ENCODE measurements at places on chromosomes 2 and 18. TPM values are rescaled to one million over a fixed set of nuclear protein-coding genes. Genes with fewer than 3 reads are reported as not detected.

The ADRA2B gene
- total RNA-seq = 1.4 TPM

DNA sequence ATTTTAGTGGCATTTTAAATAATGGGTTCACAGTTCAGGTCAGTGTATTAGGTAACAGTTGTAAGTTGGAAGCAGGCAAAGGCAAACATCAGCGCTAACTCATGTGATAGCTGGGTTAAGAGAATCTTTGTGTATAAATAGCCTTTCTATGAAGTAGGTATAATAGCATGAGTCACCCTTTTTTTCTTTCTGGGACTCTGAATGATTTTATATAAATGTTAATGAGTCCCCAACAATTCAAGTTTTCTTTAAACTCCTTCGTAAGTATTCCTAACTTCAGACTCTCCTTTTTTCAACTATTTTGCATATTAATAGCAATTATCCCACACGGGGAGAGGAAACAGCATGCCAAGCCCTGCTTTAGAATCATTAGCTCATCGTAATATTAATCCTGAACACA is 384.3 kb downstream of the PIK3C3 start:
- no peaks in the 10 kb centered on the region for H3K4me1 ChIP-seq
- no peak overlapping the region for H3K27ac ChIP-seq
- H3K36me3 ChIP-seq = no peaks in the 10 kb centered on the region

DNA sequence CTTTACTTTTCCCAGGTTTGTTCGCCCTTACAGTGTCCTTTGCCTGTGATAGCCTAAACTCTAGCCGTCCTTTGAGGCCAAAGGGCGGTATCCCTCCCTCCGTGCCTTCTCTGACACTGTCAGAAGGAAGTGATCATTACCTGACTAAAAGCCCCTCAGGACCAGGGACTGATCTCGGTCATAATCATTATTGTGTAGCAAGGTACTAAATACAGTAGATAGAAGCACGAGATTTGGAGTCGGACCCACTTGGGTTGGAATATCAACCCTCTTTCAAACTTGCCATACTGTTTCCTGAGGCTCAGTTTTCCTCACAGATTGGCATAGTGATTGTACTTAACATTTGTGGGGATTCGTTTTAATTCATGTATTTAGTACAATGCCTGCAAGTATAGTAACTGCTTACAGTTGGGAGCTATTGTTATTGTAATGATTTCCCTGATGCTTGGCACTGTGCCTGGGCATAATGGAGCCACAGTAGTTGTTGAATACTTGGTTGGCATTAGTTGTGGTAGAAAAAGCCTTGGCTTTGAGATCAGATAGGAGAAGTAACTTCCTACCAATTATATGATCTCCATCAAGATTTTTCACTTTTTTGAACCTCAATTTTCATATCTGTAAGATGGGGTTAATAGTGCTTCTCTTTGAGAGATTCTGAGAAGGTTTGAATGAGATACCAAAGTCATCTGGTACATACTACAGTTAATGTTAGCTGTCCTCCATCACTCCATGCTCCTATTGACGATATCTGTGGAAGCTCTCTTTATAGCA is 836 bp downstream of the STK11IP start:
- no peaks in the 10 kb centered on the region for H3K27me3 ChIP-seq
- peaks cover 24% of the 10 kb centered on the region for H3K36me3 ChIP-seq
- peak overlapping the region; percentile 58 for H3K4me3 ChIP-seq
- no peak for DNase-seq
- peak overlapping the region; percentile 65 for H3K27ac ChIP-seq
- H3K4me1 ChIP-seq = peaks cover 15% of the 10 kb centered on the region

DNA sequence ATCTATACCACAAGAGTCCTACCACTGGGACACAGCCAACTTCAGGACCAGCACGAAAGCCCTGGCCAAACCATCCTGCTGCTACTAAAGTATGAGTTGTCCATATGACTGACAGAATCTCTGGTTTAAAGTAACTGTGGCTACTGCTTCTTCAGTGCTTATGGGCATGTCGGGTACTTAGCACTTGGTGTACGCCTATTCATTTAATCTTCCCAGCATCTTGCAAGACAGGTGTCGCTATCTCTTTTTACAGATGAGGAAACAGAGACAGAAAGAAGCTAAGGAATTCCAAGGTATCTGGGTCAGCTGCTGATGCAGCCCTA is 203.4 kb upstream of the ID2 start:
- peaks cover 13% of the 10 kb centered on the region for H3K4me1 ChIP-seq
- H3K36me3 ChIP-seq = no peaks in the 10 kb centered on the region
- peak; percentile 9 for DNase-seq
- H3K27ac ChIP-seq = peak overlapping the region; percentile 61

The DOCK10 gene
- 22.7 TPM for total RNA-seq

The ICA1L gene
- 4.2 TPM for total RNA-seq

The PMAIP1 gene
- 18.5 TPM for total RNA-seq

DNA sequence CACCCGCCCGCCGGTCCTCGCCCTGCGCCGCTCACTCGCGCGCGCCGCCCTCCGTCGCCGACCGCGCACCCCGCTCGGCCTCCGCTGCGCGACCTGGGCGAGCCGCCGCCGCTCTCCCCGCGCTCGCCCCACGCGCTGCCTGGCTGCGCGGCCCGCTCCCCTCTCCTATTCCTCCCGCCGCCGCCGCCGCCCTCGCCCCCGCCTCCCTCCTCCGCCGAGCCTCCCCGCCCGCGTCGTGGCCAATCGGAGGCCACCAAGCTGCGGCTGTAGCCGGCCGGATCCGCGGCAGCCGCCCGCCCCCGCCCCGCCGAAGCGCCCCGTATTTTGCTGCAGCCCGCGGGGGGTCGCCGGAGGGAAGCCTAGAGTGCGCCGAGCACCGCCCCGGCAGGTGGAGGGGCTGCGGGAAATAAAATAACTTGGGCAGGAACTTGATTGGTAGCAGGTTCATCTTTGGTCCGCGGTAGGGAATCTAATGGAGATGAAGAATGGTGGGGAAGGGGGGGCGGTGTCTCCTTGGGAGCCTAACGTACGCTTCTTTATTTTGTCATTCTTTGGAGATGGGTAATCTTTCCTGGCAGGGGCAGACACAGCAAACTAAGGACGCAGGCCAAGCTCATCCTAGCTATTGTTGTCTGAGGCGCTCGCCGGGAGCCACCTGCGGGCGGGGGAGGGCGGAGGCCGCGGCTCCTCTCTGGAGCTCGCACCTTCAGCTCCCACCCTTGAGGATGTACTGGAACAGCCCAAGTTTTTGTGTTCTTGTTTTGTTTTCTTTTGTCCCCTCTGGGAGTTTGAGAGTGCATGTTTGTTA is 1.1 kb upstream of the CDH2 start:
- no peak overlapping the region for H3K27ac ChIP-seq
- no peaks in the 10 kb centered on the region for H3K36me3 ChIP-seq
- H3K4me3 ChIP-seq = peak overlapping the region; percentile 58
- peaks cover 64% of the 10 kb centered on the region for H3K27me3 ChIP-seq
- H3K4me1 ChIP-seq = peaks cover 31% of the 10 kb centered on the region

- H3K36me3 ChIP-seq = no peaks in the 10 kb centered on the region
- no peak for DNase-seq
- H3K4me1 ChIP-seq = no peaks in the 10 kb centered on the region
- H3K27ac ChIP-seq = no peak overlapping the region
- H3K4me3 ChIP-seq = no peak overlapping the region
These were observed 69.8 kb downstream of the DHRS9 start for GRCh38 chr2:169139145-169139544.

DNA sequence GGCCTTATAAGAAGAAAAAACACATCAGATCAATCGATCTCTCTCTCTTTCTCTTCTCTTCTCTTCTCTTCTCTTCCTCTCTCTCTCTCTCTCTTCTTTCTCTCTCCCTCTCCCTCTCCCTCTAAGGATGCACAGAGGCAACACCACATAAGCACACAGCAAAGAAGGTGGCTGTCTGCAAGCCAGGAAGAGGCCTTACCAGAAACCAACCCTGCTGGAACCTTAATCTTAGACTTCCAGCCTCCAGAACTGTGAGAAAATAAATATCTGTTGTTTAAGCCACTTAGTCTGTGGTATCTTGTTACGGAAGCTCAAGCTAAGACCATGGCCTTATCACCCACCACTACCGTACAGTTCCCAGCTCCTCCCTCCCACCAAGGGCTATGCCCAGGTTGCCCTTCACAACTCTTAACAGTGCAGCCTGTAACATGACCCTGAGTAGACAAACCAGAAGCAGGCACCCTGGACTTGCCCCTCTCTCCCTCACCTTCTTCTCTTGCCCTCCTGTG is 25.2 kb upstream of the TMEM237 start:
- no peaks in the 10 kb centered on the region for H3K36me3 ChIP-seq
- DNase-seq = no peak
- no peak overlapping the region for H3K27ac ChIP-seq

DNA sequence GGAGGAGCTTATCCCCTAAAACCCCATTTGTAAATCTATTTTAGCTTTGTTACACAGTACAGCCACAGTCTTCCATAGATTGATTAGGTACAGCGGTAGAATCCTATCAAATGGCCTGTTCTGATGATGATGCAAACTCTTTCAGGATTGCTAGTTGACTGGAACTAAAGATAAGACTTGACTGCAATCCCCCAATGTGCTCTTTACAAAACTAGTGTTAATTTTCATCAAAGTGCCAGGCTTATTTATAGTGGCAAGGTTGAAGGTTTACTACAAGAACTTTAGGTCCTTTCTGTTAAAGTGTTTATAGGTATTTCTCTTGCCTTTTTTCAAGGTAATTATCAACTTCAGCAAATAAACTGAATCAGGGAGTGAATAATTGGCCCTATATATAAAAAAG is 9.0 kb upstream of the OTX1 start:
- DNase-seq = no peak
- H3K27ac ChIP-seq = no peak overlapping the region
- H3K27me3 ChIP-seq = peaks cover 9% of the 10 kb centered on the region
- H3K4me3 ChIP-seq = no peak overlapping the region

- no peak overlapping the region for H3K4me3 ChIP-seq
- H3K27me3 ChIP-seq = no peaks in the 10 kb centered on the region
- H3K36me3 ChIP-seq = peaks cover 5% of the 10 kb centered on the region
- no peak for DNase-seq
- H3K27ac ChIP-seq = no peak overlapping the region
These were observed 61.4 kb upstream of the CCDC195 start for GRCh38 chr2:224777559-224777930.

DNA sequence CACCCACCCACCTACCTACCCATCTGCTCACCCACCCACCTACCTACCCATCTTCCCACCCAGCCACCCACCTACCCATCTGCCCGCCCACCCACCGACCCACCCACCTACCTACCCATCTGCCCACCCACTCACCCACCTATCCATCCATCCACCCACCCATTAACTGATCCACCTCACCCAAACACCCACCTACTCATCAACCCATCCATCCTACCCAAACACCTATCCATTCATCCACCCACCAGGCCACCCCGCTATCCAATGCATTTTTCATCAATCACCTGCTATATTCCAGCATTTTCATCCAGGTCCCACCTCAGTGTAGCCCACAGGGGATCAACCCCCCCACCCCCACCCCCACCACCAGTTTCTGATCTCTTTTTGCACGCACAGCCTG is 121.8 kb downstream of the GLI2 start:
- H3K27me3 ChIP-seq = no peaks in the 10 kb centered on the region
- H3K27ac ChIP-seq = no peak overlapping the region
- DNase-seq = no peak
- H3K4me1 ChIP-seq = peaks cover 44% of the 10 kb centered on the region

GRCh38 chr2:133390156-133390555 is 178.1 kb downstream of the NCKAP5 start:
- peak overlapping the region; percentile 70 for H3K27ac ChIP-seq
- no peak overlapping the region for H3K4me3 ChIP-seq
- no peaks in the 10 kb centered on the region for H3K36me3 ChIP-seq
- peaks cover 7% of the 10 kb centered on the region for H3K4me1 ChIP-seq

GRCh38 chr2:232592772-232593395 is 40.5 kb upstream of the EFHD1 start:
- no peak for DNase-seq
- no peaks in the 10 kb centered on the region for H3K27me3 ChIP-seq
- peaks cover 35% of the 10 kb centered on the region for H3K4me1 ChIP-seq
- H3K36me3 ChIP-seq = no peaks in the 10 kb centered on the region

GRCh38 chr2:28319118-28320008 is 73.3 kb upstream of the FOSL2 start:
- no peak for DNase-seq
- H3K36me3 ChIP-seq = no peaks in the 10 kb centered on the region
- no peak overlapping the region for H3K4me3 ChIP-seq
- peak overlapping the region; percentile 73 for H3K27ac ChIP-seq

GRCh38 chr2:64876137-64876647 is 113.0 kb upstream of the SLC1A4 start:
- H3K27me3 ChIP-seq = no peaks in the 10 kb centered on the region
- H3K4me3 ChIP-seq = no peak overlapping the region
- peaks cover 27% of the 10 kb centered on the region for H3K4me1 ChIP-seq
- H3K27ac ChIP-seq = peak overlapping the region; percentile 3

DNA sequence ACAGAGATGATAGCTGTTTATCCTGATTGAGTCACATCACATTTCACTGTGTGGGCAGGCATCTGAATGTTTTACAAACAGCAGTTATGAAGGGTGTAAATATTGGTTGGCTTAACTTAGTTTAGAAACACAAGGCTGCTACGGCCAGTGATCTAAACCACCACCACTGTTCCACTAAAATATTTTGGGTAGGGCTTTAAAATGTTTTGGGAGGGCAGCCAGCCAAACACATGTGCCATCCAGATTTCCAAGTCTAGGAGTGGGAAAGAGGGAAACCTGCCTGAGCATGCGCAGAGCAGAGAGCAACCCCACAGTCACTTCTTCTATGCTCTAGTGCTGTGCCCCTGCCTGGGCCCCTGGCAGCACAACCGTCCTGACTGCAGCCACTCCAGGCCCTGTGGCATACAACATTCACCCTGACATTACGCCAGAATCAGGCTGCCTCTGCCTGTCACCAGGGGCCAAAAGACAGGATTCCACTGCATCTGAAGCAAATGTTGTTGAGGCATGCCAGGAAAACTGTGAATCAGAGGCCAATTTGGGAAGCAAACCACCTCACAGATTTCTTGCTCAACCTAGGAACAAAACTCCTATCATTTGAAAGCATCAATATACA is 74.8 kb upstream of the COL5A2 start:
- H3K27ac ChIP-seq = peak overlapping the region; percentile 82
- H3K36me3 ChIP-seq = no peaks in the 10 kb centered on the region
- no peak overlapping the region for H3K4me3 ChIP-seq

GRCh38 chr18:58758606-58759005 is 87.3 kb downstream of the MALT1 start:
- no peak for DNase-seq
- H3K27me3 ChIP-seq = peaks cover 11% of the 10 kb centered on the region

DNA sequence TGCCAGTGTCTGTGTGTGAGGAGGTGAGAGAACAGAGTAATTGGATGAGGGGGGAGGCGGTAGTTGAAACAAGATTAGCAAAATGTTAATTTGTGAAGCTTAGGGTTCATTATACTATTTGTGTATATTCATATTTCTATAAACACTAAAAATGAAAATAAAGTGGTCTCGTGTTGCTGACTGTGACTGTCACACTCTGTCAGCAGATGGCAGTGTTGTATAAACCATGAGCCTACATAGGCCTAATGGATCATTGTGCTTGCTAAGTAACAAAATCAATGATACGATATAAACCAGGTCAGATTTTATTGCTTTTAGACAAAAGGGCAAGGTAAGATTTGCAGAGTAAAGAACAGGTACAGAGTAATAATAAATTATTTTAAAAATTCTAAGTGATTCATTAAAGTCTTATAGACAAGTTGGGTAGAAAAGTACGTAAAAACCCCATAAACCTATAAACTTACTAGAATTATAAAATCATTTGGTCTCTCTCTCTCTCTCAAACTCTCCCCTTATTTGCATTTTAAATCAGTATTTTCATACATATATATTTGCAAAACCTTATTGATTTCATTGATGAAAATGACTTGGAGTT is 182.7 kb downstream of the RPIA start:
- DNase-seq = no peak
- H3K27ac ChIP-seq = no peak overlapping the region
- no peaks in the 10 kb centered on the region for H3K4me1 ChIP-seq
- no peaks in the 10 kb centered on the region for H3K36me3 ChIP-seq
- no peak overlapping the region for H3K4me3 ChIP-seq

The FSHR gene
- not detected for total RNA-seq
